Left cardiac atrium (tissue), 4 donors: ENCODE measurements at places on chromosomes 6 and 20.

- no peak for DNase-seq
These were observed 44.1 kb downstream of the GJA1 start for GRCh38 chr6:121479486-121480098.

GRCh38 chr20:58393299-58393698 lies 4.3 kb downstream of the VAPB start:
- DNase-seq, result no peak

DNA sequence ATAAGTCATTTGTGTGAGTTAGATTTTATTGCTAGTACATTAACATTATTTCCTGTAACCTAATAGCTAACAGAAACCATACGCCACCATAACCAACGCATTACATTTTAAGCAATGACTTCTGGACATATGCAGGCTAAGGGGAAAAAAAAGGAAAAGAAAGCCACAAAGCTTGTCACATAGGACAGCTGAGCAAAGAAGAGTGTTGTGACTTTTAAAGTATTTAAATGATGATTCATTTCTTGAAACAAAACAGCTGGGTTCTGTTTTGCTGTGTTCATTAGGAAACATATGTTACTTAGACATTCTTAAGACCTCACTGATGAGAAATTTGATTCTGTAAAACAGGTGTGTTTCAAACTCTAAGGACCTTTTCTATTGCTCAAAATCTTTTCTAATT lies 171.4 kb downstream of the COL9A1 start:
- DNase-seq, result no peak

DNA sequence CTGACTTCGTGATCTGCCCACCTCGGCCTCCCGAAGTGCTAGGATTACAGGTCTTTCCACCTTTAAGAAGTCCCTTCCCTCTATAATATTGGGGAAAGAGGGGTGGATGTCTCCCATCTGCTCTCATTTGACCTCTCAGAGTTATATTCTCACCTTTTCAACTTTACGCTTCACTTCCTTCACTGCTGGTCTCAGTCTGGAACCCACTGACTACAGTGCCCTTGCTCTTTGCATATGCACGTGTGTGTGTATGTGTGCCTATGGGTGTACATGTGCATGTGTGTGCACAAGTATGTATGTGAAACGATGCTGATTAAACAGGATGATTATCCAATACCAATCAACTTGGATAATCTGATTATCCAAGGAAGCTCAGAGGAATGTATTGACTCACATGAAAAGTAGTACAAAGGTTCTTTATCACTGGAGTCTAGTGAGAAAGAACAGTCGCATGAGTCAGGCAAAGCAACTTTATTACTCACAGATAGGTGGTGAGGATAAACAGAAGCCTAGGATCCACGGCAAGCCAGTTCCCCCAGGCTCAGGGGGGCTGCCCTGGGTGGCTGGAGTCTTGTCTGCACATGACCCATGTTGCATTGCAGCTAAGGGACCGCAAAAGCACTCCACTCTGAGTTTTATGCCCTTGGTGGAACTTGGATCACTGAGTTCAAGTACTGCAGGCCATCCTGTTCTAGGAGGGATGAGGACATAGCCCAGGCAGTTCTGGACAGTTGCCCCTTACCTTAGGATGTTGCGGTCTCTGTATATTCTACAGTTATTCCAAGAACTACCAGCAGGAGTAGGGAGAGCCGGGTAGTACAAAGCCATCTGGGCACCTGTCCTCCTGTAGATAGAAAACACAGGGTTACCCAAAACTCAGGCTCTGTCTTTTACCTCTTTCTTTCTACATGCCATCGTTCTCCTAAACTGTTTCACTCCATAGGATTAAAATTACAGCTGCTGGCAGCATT lies 50.9 kb downstream of the SNRNP48 start:
- DNase-seq, result no peak

- no peak for DNase-seq
These were observed 8.2 kb downstream of the GCNT2 start for GRCh38 chr6:10529231-10529801.

DNA sequence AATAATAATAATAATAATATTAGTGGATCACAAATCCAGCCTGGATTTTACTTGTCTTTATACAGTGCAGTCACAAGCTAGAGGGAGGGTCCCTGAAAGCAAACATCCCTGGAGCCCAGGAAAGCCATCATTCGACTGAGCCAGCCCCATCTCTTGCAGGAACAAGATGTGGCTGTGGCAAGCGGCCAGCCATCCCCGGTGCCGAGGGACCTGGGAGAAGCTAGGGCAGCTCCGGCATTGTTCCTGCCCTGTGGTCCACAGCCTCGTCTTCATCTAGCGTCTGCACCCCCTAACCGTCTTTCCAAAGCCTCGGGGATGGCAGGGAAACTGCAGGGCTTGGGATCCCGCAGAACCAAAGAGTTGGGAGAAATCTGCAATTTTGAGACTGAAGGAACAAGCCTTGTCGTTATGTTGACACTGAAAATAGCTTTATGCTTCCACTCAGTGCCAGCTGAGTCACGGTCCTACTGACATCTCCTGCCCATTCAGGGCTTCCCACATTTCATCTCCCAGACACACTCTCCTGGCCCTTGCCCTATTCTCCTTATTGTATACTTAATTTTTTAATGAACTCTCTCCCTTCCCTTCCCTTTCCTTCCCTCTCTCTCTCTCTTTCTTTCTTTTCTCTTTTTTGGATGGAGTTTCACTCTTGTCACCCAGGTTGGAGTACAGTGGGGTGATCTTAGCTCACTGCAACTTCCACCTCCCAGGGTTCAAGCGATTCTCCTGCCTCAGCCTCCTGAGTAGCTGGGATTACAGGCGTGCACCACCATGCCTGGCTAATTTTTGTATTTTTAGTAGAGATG lies 62.5 kb upstream of the ZNFX1 start:
- no peak for DNase-seq
